ENCODE measurements at places on chromosomes 4 and X.

DNA sequence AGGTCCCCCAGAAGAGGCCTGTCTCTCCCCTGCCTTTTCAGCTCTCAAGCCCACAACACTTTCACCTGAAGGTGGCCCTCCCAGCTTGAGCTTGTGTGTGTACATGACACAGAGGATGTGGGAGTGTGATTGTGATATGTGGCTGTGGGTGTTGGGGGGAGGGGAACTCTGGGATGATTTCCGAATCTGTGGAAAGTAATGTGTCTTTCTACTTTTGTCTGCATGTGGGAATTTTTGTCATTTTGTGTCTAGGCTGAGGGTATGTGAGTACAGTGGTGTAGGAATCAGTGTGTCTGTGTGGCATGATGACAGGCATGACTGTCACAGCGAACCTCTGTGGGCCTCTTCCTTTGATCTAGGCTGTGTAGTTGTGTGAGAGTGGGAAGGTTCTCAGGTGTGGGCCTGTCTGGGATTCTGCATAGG lies 6.4 kb downstream of the SYP start:
- no peak for DNase-seq

GRCh38 chrX:70292788-70293187 lies 2.9 kb downstream of the KIF4A start:
- no peak for DNase-seq

DNA sequence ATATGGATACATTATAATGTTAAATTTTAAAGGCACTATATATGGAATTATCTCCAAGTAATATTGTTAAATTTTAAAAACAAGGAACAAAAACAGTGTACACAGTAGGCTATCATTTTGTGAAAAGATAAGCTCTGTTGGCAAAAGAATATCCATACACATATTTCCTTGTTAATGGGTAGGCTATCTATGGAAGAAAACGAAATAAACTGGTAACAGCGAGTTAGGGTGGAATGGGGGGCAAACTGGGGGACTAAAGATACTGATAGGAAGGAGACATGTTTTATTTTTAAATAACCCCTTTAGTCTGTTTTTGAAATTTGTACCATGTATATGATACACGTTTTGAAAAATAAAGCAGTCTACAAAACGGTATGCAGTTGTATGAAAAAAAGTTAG lies 3.6 kb upstream of the TSPAN5 start:
- DNase-seq: no peak

DNA sequence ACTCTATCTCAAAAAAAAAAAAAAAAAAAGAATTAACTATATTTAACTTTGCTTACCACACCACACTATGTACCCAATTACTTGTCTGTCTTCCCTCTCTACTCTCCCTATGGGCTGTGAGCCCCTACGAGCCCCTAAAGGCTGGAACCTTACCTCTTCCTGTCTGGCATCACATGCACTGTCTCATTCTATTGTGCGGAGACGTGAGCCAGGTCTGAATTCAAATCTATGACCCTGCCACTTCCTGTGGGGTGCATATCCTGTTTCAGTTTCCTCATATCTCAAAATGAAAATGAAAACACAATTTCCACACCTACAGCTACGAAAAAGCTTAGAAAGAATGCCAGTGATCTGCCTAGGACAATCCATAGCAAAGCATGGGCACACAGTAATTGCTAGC lies 42.9 kb upstream of the HS3ST1 start:
- DNase-seq: peak; percentile 69

DNA sequence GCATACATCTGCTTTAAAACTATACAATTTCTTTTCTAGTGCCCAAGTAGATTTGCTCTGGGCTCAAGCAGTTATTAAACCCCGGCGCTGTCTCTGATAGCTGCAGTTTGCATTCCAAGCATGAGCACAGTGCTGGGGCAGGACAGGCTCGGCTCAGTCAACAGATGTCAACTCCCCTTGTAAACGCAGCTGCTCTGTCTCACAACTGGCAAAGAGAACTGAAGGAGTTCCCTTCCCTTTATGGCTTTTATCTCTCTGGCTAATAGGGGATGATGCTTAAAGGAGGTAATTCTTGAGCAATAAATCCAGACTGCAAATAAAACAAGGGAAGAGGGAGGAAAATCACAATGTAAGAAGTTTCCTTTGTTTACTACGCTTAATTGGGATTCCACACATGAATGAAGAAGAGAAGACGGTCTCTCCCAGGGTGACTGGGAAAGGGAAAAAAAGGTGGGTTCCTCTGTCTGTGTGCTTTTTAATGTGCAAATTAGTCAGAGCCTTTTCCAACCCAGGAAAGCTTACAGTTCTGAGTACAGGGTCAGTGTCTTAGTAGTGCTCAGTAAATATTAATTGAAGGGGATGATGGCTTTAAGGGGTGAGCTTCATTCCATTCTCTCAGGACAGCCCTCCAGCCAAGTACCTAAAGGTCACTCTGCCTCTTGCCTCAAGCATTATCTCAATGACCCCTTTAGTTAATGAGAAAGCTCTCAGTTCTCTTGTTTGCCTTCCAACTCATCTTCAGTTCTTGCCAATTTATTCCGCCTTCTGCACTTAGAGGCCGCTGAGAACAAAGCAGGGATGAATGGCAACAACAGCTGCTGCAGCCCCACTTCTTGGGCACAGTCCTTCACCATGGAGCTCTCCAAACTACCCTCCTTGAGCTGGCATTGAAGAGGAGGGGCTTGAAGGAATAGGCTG lies 155.7 kb upstream of the JADE1 start:
- DNase-seq: no peak

- DNase-seq: no peak
Observed at GRCh38 chr4:148126825-148127224, 315.4 kb downstream of the NR3C2 start.

- DNase-seq: no peak
Observed at GRCh38 chr4:182369211-182369610, 126.0 kb downstream of the TENM3 start.

DNA sequence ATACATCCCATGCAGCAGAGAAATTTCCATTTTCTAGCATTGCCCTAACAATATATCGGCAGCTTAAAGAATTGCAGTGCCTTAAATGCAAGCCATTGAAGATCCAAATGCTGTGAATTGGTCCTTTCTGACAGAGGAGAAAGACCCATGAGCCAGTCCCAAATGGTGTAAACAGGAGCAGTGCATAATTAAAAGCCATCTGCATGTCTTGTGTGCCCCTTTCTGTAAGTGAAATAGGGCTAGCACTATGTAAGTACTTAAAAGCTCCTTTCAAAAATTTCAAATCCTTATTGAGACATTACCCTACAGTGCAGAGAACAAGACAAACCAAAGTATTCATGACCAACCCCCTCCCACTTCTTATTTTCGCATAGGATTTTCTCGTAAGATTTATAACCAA lies 108.7 kb upstream of the LCORL start:
- DNase-seq: no peak

- DNase-seq: peak; percentile 1
Observed at GRCh38 chrX:56564164-56564885, 898 bp downstream of the UBQLN2 start.
